Spinal cord (tissue), 10 donors: ENCODE measurements at places on chromosomes 3 and 15. TPM values are rescaled to one million over a fixed set of nuclear protein-coding genes. Genes with fewer than 3 reads are reported as not detected.

The ARGFX gene
- not detected for polyA plus RNA-seq

The IL17RB gene
- 28.7 TPM for polyA plus RNA-seq

The CPN2 gene
- not detected for polyA plus RNA-seq

The GPR27 gene
- 32.9 TPM for polyA plus RNA-seq

The SLC22A14 gene
- 0.75 TPM for polyA plus RNA-seq
